ENCODE measurements at places on chromosomes 5 and 9.

DNA sequence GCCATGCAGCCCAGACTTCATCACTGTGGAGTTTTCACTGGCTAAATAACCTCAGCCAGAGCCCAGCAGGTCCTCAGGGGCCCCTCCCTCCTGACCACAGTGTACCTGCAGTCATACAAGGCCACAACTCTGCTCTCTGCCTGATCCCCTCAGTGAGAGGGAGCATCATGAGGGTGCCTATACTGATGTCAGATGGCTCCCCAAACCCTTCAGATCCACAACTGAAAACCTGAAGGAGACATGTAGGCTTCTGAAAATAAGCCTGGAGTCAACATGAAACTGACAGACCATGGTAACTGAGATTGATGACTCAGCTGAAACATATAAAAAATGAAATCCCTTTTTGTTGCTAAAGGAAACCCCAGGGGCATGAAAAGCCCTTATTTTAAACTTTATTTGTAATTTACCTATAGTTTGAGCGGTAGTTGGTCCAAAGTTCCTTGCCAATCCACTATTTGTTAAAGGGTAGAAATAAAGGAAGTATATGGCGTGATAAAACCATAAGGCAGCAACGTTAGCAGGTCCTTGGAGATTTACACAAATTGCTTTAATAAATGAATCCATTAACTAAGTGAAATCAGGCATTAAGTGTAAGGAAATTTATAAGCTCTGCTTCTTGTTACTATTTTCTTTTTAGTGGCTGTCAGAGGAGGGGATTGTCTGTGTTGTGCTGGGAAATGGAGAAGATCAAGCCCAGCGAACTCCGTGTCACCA is 68.3 kb downstream of the FGF1 start:
- DNase-seq = no peak

DNA sequence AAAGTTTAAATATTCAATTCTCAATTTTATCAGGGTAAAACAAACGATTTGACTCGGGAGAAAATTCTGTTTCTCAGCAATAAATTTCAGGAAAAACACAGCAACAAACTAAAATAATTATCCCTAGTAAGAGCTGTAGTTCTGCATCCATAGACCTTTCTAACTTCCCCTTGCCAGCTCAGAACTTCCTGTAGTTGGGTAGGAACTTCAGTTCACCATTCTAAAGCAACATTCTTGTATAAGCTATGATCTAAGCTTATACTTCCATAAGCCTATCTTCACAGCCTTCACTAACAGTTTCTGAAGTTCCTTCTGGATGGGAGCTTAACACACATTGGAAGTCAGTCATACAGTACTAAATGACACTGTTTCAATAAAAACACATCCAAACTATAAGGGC is 96.6 kb downstream of the UBAP2 start:
- no peak for DNase-seq

- no peak for DNase-seq
Observed at GRCh38 chr5:82707741-82708140, 369.5 kb downstream of the TMEM167A start.

- no peak for DNase-seq
Observed at GRCh38 chr5:95042037-95042436, 242.9 kb downstream of the MCTP1 start.

DNA sequence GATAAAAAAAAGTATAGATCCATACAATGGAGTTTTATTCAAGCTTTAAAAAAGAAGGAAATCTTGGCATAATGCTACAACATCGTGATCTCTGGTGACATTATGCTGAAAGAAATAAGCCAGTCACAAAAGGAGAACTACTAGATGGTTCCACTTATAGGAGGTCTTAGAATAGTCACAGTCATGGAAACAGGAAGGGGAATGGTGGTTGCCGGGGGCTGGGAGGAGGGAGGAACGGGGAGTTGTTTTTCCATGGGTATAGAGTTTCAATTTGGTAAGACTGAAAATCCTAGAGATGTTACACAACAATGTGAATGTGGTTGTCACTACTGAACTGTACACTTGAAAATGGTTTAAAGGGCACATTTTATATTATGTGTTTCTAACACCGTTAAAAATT is 94.5 kb downstream of the CFAP90 start:
- DNase-seq = no peak

GRCh38 chr5:38845526-38846378 is at the start of gene OSMR:
Gene OSMR, plus strand, starts transcription at chr5:38846012. Its CDS starts 23,033 bp downstream, at chr5:38869045.
- DNase-seq = no peak

- DNase-seq = no peak
Observed at GRCh38 chr5:7803937-7804336, 47.0 kb downstream of the CFAP90 start.

- DNase-seq = no peak
Observed at GRCh38 chr5:36836831-36837230, 39.7 kb upstream of the NIPBL start.

DNA sequence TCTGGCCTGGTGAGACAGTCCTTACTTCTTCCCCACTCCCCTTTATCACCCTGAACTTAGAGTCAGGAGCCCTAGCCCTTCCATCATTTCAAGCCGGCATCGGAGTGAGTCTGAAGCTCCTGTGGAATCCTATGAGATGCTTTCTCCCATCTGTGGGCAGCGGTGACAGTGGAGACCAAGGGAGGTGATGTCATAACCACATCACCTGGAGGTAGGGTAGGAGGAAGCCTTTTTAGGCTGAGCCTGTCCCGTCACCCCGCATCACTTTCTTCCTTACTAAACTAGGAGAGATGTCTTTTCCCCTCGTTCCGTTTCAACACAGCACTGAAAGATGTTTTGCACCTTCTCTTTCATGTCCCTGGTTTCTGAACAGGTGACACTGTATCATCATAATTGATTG is 124.1 kb upstream of the WWC1 start:
- no peak for DNase-seq

GRCh38 chr9:87324613-87325194 is 173.0 kb upstream of the DAPK1 start:
- DNase-seq = no peak

GRCh38 chr5:159548517-159548916 is 218.2 kb upstream of the IL12B start:
- no peak for DNase-seq

- no peak for DNase-seq
Observed at GRCh38 chr9:77743386-77743785, 95.3 kb upstream of the GNA14 start.

DNA sequence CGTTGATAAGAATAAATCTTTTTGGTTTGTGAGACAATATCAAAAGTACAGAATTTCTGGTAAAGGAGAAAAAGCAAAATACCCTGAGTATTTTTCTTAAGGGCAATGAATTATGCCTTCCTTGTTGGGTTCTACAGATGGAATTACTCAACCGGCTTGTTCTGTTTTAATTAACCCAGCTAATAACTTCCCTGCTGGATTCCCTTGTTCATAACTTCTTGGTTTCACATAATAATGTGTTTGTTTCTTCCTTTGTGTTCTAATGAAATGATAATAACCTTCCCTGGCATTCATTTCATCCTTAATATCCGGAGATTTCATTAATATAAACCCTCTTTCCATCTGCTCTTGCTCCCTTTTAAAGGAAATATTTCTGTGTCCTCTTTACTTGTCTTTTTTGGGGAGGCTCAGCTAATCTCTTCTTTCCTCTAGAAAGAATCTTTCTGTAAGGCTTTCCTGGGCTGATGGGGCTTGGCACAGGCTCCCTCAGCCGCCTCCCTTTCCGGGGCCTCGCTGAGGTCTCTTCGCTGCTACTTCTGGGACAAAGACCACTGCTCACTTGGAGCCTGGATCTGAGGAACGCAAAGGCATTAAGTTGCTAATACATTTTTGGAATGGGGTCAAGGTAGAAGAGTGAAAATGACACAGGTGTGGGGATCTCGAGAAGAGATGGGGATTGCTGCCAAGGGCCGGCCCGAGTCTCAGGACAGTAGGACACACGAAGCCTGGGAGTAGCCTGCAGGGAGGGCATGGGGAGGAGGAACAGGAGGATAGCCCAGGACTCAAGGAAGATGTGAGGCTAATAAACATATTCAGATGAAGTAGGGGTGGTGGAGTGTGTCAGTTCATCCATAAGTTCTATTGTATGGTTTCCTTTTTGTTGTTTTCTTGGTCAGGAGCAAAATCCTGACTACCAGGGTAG is 118.5 kb downstream of the NRG2 start:
- no peak for DNase-seq

DNA sequence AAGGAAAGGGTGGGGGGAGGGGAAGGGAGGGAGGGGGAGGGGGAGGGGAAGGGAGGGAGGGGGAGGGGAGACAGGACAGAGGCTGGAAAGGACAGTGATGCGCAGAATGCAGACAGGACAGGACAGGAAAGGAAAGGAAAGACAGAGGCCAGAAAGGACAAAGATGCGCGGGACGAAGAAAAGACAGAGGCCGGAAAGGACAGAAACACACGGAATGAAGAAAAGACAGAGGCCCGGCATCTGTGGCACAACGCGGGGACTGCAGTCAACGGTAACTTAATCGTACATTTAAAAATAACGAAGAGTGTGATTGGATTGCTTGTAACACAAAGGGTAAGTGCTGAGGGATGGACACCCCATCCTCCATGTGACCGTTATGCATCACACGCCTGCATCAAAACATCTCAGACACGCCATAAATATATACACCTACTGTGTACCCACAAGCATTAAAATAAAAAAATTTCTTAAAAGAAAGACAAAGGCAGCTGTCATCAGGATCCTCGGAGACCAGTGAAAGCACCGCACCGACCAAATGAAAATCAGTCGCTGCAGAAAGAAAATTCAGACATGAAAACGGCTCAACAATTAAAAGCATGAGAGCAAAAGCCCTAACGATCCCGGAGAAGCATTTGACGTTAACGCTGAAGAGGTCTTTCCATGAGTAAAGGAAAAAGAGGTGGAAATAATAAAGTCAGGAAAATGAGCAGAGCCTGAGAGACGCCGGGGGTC is 52.9 kb upstream of the EXOC3 start:
- DNase-seq = no peak

DNA sequence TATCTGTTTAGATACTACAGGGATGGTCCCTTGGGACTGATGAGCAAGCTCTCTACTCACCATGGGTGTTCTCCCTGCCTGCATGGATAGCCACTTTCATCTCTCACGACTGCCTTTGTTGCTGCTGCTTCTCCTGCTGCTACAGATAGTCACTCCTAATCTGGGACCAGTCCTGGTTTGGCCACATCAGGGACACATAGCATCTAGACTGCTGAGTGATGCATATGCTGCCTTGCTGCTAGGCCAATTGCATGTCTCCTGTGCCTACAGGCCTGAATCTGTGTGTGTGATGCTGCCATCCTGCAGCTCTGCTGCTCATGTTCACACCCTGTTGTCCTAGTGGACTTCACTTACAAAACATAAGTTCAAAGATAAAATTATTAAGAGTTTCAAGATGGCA is 297.1 kb downstream of the HCN1 start:
- no peak for DNase-seq

GRCh38 chr5:38249812-38250211 is 8.5 kb upstream of the EGFLAM start:
- no peak for DNase-seq

DNA sequence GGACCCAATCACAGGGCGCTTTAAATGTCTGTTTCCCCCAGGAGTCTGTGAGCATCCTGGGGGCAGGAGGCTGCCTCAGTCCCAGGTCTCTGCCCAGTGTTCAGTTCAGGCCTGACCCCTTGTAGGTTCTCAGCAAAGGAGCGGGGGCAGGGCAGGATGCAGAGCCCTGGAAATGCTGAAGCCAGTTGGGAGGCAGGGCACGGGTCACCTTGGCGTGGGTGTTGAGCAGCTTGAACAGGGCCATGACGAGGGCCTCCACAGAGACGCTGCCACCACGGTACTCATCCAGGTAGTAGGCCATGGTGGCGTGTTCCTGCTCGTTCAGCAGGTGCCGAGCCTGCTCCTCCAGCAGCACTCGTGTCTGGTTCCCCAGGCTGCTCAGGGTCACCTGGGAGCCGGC is 36.3 kb upstream of the AKNA start:
- no peak for DNase-seq

DNA sequence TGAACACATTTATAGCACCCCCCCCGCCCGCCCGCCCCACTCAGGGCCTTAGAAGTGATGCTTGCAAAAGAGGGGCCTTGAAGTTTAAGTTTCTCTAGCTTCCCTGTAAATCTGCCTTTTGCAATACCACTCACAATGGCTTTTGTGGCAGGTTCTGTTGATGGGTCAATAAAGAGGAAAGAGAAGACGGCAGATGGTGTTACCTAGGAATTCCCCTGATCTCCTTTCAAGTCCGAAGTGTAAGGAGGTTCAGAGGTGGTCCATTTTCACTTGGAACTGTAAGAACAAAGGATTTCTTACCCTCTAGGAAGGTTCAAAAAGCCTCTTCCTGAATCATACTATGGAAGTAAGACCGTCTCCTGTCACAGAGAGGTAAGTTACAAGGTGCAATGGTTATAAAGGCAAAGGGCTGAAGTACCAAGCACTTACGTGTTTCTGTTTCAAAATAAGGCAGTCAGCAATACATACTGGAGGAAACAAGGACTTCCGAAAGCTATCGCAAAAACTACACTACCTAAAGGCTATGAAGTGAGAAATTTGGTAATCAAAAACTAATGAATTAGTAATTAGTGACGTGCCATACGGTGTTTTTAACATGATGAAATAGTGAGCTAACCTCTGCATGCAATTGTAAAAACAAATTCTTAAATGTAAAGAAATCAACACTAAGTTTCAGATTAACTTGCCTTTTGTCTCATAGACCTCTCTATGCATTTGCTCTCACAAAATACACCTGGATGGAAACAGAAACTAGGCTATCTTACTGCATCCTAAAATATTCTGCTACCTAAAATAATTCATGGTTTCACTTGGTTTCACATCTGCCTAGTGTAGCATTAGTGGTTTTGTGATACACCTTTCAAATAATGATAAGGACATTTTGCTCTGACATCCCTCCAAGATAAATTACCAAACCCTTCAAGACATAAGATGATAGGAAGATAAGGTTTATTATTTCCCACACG is 589.4 kb upstream of the FAM174A start:
- DNase-seq = no peak

- no peak for DNase-seq
Observed at GRCh38 chr5:111741278-111741677, 15.7 kb downstream of the NREP start.

DNA sequence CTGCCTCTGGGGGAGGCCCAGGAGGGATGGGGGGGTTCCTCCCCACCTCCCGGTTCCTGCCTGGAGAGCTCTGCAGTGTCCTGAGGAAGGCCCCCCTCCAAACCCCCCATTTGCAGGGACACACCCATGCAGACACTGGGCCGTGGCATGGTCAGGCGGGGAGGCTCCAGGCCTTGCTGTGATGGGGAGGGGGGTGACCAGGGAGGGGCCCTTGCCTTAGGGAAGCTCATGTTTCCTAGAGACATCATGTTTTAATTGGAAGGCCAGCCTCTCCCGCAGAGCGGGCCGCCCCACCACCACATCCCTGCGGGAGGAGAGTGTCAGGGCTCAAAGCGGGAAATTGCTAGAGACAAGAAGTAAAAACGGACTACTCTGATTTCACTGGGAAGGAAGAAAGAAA is 12.0 kb downstream of the PRRX2 start:
- DNase-seq = no peak

- DNase-seq = no peak
Observed at GRCh38 chr9:38388283-38389223, 3.9 kb upstream of the ALDH1B1 start.

GRCh38 chr5:44875661-44876605 is 67.2 kb downstream of the MRPS30 start:
- DNase-seq = peak; percentile 12

Measured in activated T-helper 2 cell treated with anti-CD3 and anti-CD28 coated beads, Interferon-gamma antibody, Interleukin-2, Interleukin-4, amounts not matched to agents 10 μg/mL and 5 μg/mL and 100 μg/mL, durations not matched to agents 14 hours and 24 hours and 36 hours (primary cell).